ENCODE measurements at places on chromosomes 2 and 18.
A peak's percentile ranks its signal among the peaks of the same experiment; 100 is the strongest.

DNA sequence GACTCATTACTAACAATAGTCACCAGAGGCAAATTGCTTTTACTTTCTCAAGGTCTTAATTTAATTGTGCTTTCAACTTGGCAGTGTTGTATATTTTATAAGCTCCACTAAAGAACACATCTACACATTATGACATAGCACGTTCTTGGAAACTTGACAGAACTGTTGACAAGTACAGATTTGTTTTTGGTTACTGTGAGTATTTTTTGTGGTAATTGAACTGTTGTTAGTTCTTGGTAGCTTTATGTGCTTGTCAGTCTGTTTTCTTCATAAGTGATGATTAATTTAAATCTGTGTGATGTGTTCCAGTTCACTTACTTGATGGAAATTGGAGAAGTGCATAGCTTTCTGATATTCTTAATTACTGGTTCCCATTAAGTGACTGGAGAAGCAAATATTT is 63.9 kb downstream of the COMMD1 start:
- no peak for DNase-seq

GRCh38 chr18:25284281-25284680 is 67.7 kb downstream of the ZNF521 start:
- no peak for DNase-seq

DNA sequence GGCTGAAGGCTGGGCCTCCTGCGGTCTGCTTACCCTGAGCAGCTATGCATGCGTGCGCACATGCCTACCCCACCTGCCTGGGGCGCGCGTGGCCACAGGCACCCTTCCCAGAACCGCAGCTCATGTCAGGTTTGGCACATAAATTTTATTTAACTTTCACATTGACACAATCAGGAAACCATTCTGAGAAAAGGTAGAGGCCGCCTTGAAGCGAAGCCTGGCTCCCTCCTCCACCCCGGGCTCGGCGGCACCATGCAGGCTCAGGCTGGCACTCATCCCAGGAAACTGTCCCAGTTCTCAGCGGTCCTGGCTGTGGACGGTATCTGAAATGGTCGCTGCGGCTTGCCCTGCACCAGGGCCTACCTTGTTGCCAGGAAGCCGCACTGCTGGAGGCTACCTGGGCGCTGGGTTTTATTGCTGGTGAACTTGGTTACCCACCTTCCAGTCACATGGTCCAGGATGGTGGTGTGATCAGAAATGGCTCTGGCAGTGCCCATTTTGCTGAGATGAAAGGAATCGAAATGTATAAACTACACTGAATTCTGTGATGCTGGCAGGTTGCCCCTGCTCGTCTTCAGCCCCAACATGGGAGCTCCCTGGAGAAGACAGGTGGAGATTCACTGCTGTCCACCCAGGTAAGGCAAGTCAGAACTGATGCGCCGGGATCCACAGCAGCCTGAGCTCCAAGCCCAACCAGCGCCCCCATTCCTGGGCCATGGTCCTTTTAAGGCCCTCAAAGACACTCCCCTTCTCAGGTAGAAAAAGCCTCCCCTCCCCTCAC is 25.5 kb downstream of the CHST10 start:
- DNase-seq = no peak

DNA sequence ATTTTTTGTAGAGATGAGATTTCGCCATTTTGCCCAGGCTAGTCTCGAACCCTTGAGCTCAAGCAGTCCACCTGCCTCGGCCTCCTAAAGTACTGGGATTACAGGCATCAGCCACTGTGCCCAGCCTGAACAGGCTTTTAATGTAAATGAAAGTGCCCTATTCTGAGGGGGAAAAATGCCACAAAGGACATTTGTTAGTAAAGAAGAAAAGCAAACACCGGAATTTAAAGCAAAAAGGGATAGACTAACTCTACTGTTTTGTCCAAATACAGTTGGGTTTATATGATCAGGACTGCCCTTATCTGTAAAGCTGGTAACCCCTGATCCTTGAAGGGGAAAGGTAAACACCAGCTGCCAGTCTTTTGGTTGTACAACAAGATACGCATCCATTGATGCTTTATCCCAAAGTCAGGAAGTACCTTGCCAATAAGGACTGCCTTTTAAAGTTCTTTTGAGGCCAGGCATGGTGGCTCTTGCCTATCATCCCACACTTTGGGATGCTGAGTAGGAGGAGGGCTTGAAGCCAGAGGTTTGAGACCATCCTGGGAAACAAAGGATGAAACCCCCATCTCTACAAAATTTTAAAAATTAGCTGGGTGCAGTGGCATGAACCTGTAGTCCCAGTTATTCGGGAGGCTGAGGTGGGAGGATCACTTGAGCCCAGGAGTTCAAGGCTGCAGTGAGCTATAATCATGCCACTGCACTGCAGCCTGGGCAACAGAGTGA is 13.1 kb downstream of the CLEC4F start:
- no peak for DNase-seq

DNA sequence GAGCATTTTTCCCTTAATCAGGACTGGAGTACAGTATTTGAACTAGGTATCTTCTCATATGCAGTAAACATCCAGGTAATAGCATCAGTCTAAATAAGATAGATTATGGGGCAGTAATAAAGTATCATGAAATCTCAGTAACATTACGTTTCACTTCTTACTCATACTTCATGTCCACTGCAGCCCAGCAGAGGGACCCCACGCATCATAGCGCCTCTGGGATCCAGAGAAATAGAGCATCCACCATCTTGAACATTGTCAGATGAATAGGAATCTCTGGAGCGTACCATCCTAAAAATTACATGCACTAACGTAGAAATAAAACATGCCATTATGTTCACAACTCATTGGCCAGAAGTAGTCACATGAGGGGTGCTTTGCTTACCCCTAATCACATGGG is 499.0 kb downstream of the CPS1 start:
- peak; percentile 5 for DNase-seq

DNA sequence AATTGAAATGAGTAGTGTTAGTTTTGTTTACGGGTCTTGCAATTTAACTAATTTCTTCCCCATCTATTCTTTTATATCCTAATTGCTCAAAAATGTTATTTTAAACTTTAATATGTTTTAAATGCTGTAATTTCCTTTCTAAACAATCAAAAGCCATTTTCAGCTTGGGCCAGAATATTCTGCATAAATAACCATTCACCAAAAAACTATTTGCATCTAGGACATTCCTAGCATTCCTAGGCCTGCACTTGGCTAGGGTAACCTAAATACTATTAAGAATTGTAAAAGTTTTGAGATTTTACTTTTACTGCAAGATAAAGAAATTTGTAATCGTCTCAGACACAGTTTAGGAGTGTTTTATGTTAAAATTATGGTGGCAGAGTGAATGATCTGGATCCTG is 7.8 kb upstream of the ETAA1 start:
- DNase-seq = peak; percentile 24

DNA sequence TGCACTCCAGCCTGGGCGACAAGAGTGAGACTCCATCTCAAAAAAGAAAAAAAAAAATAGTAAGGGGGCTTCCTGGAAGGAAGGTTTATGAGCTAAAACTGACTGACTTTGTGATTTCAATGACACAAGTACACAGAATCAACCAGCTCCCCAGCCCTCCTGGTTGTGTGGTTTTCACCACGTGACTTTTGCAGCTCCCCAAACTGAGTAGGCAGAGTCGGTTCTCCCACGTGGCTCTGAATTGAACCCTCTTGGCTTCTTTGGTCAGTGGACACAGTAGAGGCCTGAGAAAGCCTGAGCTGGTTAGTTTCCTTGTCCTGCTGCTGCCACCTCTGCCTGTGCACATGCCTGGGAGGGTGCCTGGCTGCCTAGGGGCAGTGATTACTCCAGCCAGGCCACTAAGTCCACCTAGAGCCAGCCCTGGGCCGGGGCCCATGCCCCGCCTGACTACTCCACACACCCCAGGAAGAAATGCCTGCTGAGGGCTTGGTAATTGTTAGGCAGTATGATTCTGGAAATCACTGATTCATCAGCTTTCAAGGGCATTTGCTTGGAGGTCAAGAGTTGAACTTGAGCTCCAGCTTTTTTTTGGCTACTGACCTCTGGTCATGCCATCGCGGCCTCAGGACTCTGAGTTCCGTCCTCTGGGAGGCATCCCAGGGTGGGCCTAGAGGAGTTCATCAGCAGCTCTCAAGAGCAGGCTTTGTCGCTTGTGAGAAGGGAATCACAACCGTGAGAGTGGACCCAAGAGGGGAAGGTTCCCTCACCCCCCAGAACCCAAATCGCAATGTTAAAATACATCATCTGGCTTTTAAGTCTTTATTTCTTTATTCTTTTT is 431.9 kb upstream of the HS6ST1 start:
- DNase-seq = no peak

GRCh38 chr18:76405681-76406356 is 89.2 kb downstream of the ZNF516 start:
- DNase-seq = peak; percentile 36

DNA sequence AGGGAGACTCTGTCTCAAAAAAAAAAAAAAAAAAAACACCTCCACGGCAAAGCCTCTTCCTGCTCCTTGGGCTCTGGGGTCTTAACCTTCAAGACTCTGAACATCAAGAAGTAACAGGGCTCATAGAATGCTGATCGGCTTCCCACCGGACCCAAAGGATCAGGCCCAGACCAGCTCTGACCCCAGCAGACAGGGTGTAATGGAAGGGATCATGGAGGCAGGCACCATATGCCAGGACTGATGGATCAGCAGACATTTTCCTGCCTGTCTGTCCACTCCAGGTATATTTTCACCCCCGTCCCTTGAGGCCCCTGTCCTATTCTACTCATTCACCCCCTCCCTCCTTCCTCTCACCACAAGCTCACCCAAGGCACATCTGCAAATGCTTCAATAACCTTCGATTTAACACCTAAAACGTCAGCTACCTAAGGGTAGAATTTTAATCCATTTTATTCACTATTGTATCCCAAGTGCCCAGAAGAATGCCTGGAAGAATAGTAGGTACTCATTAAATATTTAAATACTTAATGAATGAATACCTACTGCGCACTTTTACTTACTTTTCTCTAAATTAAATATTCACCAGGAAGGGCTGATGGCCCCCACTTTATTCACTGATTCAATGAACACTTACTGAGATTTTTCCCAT is 4.6 kb upstream of the SPEG start:
- no peak for DNase-seq

GRCh38 chr18:43574974-43575373 is 297.7 kb upstream of the SYT4 start:
- no peak for DNase-seq

DNA sequence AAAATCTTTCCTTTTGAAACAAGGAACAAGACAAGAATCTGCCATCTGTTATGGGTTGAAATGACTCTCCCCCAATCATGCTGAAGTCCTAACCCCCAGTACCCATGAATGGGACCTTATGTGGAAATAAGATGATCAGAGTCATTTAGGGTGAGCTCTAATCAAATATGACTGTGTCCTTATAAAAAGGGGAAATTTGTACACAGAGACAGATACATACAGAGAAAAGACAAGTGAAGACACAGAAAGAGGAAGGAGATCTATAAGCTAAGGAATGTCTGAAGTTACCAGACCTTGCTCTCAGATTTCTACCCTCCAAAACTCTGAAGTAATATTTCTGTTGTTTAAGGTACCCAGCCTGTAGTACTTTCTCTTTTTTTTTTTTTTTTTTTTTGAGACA is 15.7 kb downstream of the TGFBRAP1 start:
- no peak for DNase-seq

GRCh38 chr2:229269941-229270340 is 1.1 kb downstream of the PID1 start:
- DNase-seq = no peak

Data from COLO829 (cell line).